ENCODE measurements at places on chromosomes 2 and 18. TPM values are rescaled to one million over a fixed set of nuclear protein-coding genes. Genes with fewer than 3 reads are reported as not detected.

The CCDC178 gene
- total RNA-seq = 0.19 TPM

The KCNIP3 gene
- 15.6 TPM for total RNA-seq

The MROH2A gene
- not detected for total RNA-seq

The LPIN1 gene
- total RNA-seq = 47.0 TPM

The TMEM198 gene
- 6.3 TPM for total RNA-seq

The DSG4 gene
- total RNA-seq = not detected

The CKAP2L gene
- total RNA-seq = 21.6 TPM

The ACVR1C gene
- 0.12 TPM for total RNA-seq

All from MCF 10A (cell line).